ENCODE measurements at places on chromosomes 3 and 15.

DNA sequence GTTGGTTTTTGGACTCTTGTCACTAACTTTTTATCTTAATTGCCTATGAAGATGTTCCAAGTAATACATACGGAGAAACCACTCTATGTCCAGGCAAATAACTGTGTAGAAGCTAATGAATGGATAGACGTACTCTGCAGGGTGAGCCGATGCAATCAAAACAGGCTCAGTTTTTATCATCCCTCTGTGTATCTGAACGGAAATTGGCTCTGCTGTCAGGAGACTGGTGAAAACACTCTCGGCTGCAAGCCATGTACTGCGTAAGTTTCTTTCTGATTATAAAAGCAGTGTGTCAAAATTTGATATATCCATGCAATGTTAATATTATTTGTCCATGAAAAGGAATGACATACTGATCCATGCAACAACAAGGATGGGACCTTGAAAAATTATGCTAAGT is 121.6 kb downstream of the RASA2 start:
- no peak for DNase-seq

- DNase-seq: no peak
Observed at GRCh38 chr3:52302426-52303145, 13.5 kb upstream of the DNAH1 start.

- no peak for DNase-seq
Observed at GRCh38 chr3:49377483-49377882, 19.3 kb upstream of the GPX1 start.

GRCh38 chr3:150544041-150544440 is 2.3 kb downstream of the SERP1 start:
- DNase-seq: no peak

GRCh38 chr15:45167631-45168205 is 20.0 kb downstream of the SHF start:
- no peak for DNase-seq

DNA sequence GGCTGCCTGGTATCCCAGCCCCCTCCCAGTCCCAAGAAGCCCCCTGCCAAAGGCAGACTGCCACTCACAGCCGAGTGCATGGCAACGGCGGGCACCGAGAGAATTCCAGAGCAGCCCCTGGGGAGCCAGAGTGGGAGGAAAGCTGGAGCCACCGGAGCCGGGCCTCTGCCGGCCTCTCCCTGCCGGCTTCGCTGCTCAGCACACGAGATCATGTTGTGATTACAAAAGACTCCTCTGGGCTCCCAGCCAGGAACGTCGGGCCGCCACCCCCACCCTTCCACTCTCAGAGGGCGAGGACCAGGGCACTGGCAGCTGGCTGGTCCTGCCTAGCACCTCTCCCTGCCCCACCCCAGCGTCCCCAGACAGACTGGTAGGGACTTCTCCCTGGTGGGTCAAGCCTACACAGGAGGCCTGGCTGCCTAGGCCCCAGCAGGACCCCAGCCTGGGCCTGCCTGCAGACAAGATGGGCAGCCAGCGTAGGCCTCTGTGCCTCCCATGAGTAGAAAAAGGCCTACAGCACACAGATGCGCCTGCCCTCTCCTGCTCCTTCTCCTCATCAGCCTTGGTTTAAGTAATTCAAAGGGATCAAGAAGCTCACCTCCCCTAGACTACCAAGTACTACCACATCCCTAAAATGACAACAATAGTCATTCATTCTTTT is at the start of gene CCDC9B:
Gene CCDC9B, minus strand, starts transcription at position 200 of the 661 bp plus-strand sequence. Its CDS starts 120 bp downstream, at position 80.
- peak; percentile 52 for DNase-seq

Data from NCI-H524 treated with DMSO at 0.1 percent for 48 hours (cell line).